ENCODE measurements at places on chromosomes 4 and X.

GRCh38 chrX:38986586-38986985, 185.3 kb downstream of the MID1IP1 start:
- DNase-seq = no peak

DNA sequence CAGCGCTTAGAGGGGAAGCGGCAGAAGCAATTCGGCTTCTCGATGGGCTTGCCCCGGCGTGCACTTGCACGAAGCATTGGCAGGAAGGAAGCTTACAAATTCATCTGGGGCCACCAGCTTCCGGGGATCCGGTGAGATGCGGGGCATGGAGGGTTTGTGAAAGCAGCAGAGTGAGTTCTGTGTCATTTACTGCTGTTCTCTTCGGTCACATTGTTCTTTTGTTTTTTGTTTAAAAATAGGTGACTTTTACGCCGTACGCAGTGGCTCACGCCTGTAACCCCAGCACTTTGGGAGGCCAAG, 47.0 kb downstream of the ASMT start:
- no peak for DNase-seq

GRCh38 chr4:107647591-107647990, 72.4 kb downstream of the PAPSS1 start:
- DNase-seq = no peak

DNA sequence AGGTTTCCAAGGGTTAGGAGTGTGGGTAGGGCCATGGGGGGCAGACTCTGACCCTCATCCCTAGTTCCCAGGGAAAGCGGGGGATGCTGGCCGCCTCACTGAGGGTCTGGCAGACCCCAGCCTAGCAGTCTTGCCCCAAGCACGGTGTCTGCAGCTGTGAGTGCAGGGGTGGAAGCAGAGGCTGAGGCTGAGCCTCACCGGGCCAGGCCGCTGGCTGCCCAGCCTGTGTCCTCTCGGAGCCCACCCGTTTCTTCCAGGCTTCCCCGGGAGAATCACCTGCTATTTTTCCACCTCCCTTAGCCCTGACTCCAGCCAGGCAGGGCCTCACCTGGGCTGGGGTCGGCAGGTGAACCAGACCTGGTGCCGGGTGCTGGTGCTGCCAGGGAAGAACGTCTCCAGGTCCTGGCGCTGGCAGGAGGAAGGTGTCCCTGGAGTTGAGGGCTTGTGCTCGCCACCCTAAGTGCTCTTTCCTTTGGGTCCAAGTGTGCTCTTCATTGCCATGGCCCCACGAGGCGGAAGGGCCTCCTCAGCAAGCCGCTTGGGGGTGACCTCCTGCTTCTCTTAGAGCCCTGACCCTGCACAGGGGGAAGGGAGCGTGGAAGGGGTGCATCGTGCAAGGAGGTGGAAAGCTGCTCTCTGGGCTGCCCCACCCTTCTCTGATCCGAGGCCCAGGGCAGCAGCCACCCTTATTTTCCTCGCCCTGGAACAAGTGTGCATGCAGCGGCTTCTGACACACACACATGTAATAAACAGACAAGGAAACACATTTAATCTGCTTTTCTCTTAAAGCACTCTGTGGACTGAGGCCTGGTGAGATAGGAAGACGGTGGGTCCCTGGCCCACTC, 112.7 kb downstream of the FAM53A start:
- DNase-seq = no peak

GRCh38 chrX:136608295-136608933, 39.5 kb upstream of the CD40LG start:
- no peak for DNase-seq

GRCh38 chr4:53786632-53787031, 195.3 kb upstream of the LNX1 start:
- DNase-seq = no peak

GRCh38 chr4:157898836-157899605, 273.8 kb downstream of the GASK1B start:
- DNase-seq = no peak

DNA sequence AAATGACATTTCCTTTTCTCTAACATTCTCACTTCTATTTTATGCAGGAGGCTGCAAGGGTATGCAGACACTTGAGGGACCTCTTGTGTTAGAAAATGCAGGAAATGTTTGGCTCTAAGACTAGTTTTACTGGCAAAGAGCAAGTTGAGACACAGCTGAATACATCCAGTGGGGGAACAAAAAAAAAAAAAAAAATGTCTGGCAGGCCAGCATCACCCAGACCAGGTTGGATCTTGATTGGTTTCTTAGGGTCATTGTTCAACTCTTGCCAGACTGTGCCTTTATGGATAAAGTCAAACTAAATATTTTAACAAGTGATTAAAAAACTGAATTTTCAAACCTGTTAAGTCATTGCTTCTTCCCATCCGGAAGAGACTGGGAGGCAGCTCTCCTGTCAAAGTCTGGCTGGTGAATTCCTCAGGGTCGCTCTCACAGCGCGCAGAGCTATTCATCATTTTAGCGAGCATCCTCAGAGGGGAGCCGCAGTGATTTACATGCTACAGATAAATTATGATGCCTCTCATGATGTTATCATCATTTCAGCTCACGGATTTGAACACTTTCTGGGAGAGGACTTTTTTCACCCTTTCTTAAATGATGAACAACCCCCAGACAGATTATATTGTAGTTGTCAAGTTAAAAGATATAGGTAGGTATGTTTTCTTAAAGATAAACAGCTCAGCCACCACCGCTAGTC, 23.6 kb upstream of the PACRGL start:
- DNase-seq = no peak

- no peak for DNase-seq
Observed at GRCh38 chr4:48269861-48270522, 354 bp upstream of the TEC start.

DNA sequence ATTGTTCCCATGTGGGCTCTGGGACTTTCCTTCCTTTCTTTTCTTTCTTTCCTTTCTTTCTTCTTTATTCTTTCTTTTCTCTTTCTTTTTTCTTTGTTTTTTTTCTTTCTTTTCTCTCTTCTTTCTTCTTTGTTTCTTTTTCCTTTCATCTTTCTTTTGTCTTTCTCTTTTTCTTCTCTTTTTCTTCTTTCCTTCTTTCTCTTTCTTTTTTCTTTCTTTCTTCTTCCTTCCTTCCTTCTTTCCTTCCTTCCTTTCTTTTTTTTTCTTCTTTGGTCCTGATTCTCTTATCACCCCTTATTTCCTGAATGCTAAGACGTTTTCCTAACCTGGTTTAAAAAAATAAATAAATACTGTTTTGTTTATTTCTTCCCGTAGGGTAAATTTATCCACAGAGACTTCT, 93.2 kb downstream of the CRLF2 start:
- DNase-seq = no peak

DNA sequence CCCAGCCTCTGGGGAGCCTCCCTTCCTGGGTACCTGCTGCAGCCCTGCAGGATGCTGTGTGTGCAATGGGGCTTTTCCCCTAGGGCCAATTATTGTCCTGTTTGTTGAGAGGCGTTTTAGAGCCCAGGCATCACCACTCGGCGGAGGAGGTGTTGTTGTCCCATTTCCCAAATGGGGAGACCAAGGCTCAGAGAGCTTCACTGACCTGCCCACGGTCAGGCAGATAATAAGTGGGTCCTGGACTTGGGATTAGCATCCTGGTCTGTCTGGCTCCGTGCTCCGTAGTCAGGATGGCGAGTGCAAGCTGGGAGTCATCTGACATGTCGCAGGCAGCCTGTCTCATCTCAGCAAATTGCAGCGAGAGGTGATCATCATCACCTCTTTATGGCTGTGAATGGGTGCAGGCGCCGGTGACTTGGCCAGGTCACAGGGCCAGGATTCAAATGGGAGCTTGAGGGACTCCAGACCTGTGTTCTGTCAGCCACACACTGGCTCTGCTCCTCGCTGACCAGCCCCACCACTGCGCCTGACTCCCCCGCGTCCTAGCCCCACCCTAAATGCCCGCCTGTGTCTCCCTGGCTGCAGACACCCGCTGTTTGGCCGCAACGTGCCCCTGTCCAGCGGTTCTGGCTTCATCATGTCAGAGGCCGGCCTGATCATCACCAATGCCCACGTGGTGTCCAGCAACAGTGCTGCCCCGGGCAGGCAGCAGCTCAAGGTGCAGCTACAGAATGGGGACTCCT, 16.6 kb downstream of the HTRA3 start:
- no peak for DNase-seq

DNA sequence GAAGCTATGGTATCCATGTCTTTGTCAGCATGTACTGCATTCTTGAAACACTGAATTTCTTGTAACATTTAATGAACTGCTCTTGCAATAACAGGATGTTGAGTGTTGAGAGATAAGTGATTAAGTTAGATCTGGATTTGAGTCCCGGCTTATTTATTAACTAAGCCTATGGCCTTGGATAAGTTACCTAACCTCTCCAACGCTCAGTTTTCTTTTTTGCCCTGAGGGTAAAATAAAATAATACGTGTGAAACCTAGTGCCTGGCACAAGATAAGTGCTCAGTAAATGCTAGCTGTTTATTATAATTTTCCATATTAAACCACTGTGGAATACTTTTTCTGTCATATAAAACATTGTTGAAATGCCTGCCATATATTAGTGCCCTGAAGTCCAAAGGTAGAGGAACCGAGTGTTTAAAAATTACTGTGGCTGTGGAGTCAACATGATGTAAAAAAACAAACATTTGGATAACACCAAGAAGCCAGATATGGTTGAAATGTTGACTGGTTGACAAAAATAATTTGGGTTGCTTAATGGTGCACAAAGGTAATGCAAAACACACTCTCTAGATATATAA, 58.6 kb upstream of the ALB start:
- no peak for DNase-seq

DNA sequence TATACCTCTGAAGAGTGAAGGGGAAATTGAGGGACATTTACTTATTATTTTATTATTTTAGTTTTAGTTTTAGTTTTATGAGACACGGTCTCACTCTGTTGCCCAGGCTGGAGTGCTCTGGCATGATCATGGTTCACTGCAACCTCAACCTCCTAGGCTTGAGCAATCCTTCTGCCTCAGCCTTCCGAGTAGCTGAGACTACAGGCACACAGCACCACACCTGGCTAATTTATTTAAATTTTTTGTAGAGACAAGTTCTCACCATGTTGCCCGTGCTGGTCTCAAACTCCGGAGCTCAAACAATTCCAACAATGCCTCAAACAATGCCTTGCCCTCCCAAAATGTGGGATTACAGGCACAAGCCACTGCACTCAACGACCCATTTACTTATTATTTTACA, 68.4 kb upstream of the BMP2K start:
- no peak for DNase-seq

DNA sequence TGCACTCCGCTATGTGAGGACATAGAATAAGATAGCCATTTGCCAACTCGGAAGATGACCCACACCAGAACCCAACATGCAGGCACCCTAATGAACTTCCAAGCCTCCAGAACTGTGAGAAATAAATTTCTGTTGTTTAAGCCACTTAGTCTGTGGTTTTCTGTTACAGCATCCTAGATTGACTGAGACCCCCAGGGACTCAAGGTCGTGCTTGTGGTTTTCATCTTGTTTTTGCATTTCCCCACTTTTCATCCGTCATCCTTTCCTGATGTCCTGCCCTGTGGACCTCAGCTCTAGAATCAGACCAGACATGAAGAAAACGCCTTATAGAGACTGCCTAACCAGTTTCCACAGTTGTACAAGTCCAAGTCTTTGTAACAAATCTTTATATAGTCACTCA, 54.4 kb downstream of the MCUB start:
- DNase-seq = no peak

DNA sequence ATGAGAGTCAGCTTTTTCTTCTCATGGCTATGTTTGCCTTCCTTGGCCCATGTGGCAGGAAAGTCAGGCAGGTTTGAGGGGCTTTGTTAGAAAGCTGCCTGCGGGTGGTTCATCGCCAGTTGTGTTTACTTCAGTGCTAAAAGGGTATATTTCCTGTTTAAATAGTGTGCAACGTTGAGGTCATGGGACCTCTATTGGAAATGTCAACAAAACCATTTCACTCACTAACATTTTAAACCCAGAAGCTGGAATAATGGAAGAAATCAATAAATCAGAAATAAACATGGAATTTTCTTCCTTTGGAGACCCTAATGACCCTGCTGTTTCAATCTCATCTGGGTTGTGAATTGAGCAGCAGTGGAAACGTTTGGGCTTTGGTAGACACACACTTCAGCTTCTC, 185.8 kb downstream of the ANKRD50 start:
- no peak for DNase-seq

DNA sequence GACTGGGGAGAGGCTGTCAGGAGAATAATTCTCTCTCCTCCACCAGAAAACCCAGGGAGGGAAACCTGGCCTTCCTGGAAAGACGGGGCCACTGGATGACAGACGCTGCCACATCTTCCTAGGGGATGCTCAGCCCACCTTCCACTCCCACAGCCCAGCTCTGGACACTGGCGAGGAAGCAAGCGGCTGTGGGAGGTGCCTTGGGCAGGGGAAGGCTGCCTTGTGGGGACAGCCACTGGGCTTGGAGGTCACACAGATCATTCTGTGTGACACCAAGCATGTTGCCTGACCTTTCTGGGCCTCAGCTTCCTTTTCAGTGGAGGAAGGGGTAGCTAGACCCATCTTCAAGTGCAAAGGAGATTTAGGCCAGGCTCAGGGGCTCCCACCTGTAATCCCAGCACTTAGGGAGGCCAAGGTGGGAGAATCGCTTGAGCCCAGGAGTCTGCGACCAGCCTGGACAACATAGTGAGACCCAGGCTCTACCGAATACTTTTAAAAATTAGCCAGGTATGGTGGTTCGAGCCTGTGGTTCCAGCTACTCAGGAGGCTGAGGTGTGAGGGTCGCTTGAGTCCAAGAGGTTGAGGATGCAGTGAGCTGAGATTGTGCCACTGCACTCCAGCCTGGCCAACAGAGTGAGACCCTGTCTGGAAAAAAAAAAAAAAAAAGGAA, 9.8 kb upstream of the MSX1 start:
- no peak for DNase-seq
